ENCODE measurements at places on chromosomes 4 and X. TPM values are rescaled to one million over a fixed set of nuclear protein-coding genes. Genes with fewer than 3 reads are reported as not detected.

NDST3 gene
- not detected for total RNA-seq

KIF4A gene
- 4.4 TPM for total RNA-seq

CLTRN gene
- 0.48 TPM for total RNA-seq

KLF8 gene
- 3.0 TPM for total RNA-seq

ELF4 gene
- 48.6 TPM for total RNA-seq

DOK7 gene
- total RNA-seq: 0.95 TPM

MAGEE2 gene
- not detected for total RNA-seq

F8A2 gene
- total RNA-seq: not detected

MID1IP1 gene
- total RNA-seq: 23.9 TPM

- no peaks in the 10 kb centered on the region for H3K4me1 ChIP-seq
- H3K27me3 ChIP-seq: no peaks in the 10 kb centered on the region
- no peak for DNase-seq
- no peak overlapping the region for H3K4me3 ChIP-seq
- H3K36me3 ChIP-seq: no peaks in the 10 kb centered on the region
- H3K27ac ChIP-seq: no peak overlapping the region
Measured at GRCh38 chrX:8235026-8235425, 64.0 kb upstream of the VCX2 start.

GRCh38 chr4:152072906-152073305 is 312.1 kb upstream of the GATB start:
- no peak for DNase-seq
- H3K4me3 ChIP-seq: no peak overlapping the region
- H3K27ac ChIP-seq: no peak overlapping the region
- no peaks in the 10 kb centered on the region for H3K4me1 ChIP-seq
- H3K27me3 ChIP-seq: no peaks in the 10 kb centered on the region
- no peaks in the 10 kb centered on the region for H3K36me3 ChIP-seq

DNA sequence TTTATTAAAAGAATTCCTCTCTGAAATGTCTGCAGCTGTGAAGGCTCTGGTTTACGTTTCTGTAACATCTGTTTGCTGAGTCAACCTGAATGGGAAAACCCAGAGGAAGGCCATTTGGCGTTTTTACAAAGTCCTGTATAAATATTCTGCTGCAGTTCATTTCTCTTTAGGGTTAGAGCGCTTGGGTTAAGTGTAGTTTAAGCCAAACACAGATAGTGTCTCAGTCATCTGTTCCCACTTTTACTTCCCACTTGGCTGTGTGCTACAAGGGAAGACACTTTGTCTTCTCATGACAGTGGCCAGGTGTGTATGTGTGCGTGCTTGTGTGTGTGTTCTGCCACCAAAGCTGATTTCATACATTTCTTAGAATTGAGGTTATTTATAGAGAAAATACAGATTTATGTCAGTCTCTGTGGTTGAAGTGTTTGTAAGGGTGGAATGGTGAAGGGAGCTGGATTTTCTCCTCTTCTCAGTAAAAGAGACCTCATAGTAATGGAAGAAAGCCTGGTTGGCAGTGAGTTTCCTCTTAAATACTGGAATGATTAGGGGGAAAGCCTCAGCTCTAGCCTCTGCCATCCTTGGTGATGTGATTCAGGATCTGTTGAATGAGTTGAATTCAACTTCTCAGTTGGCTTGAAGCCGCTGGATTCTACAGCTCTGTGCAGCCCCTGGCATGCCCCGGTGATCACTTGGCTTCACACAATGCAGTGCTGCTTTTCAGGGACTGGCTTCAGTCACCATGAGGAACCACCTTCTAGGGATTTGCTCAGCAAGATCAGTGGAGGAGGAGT is 50.6 kb downstream of the JADE1 start:
- H3K27me3 ChIP-seq: no peaks in the 10 kb centered on the region
- H3K36me3 ChIP-seq: peaks cover 14% of the 10 kb centered on the region
- no peak for DNase-seq
- peak overlapping the region; percentile 41 for H3K27ac ChIP-seq

DNA sequence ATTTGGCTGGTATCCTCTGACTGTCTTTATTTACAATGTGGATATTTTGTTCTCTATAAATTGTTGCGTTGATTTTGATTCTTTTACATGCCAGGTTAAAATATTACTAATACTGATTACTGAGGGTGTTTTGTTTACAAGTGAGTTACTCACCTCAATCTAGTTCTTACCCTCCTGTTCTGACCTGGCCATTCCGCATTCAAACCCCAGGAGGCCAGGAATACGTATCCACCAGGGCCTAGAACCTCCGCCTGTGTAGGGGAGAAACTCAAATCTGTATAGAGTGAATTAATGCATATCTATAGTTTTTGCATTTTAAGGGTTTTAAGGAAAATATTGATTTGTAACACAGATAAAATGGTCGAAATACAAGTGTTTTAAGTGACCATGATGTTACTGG is 2.6 kb upstream of the ZFP42 start:
- H3K4me3 ChIP-seq: no peak overlapping the region
- no peak overlapping the region for H3K27ac ChIP-seq
- H3K27me3 ChIP-seq: peaks cover 11% of the 10 kb centered on the region
- no peak for DNase-seq

GRCh38 chr4:5021546-5021945 is 2.3 kb upstream of the CYTL1 start:
- DNase-seq: no peak
- H3K4me3 ChIP-seq: no peak overlapping the region
- H3K4me1 ChIP-seq: no peaks in the 10 kb centered on the region
- H3K36me3 ChIP-seq: no peaks in the 10 kb centered on the region

DNA sequence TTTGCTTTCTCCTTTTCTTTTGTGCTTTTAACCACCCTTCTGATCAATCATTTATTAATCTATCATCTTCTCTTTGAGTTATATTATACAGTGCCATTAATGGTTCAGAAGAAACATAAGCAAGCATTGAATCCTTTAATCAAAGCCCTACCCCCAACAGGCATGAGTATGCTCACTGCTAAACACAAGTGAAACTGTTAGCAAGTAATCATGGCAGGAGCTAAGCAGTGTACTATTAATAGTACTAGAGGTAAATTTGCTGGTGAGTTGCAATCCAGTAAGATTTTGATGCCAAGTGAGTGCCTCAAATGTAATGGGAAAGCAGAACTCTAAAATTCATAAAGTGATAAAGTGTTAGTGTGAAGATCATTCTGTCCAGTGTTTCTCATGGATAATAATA is 57.2 kb downstream of the FNIP2 start:
- no peak for DNase-seq
- no peak overlapping the region for H3K4me3 ChIP-seq
- H3K36me3 ChIP-seq: no peaks in the 10 kb centered on the region
- no peaks in the 10 kb centered on the region for H3K27me3 ChIP-seq

- H3K4me3 ChIP-seq: peak overlapping the region; percentile 50
- H3K27me3 ChIP-seq: no peaks in the 10 kb centered on the region
- DNase-seq: no peak
- H3K27ac ChIP-seq: peak overlapping the region; percentile 91
- no peaks in the 10 kb centered on the region for H3K36me3 ChIP-seq
Measured at GRCh38 chrX:40106676-40107290, 9.0 kb upstream of the BCOR start.

GRCh38 chr4:158316264-158316663 is 106.0 kb downstream of the TMEM144 start:
- DNase-seq: no peak
- no peak overlapping the region for H3K4me3 ChIP-seq
- no peaks in the 10 kb centered on the region for H3K27me3 ChIP-seq
- no peaks in the 10 kb centered on the region for H3K36me3 ChIP-seq
- H3K4me1 ChIP-seq: no peaks in the 10 kb centered on the region

GRCh38 chr4:6231663-6232165 is 31.4 kb upstream of the JAKMIP1 start:
- H3K4me3 ChIP-seq: no peak overlapping the region
- H3K27ac ChIP-seq: no peak overlapping the region
- no peaks in the 10 kb centered on the region for H3K36me3 ChIP-seq
- H3K4me1 ChIP-seq: no peaks in the 10 kb centered on the region
- peaks cover 3% of the 10 kb centered on the region for H3K27me3 ChIP-seq

DNA sequence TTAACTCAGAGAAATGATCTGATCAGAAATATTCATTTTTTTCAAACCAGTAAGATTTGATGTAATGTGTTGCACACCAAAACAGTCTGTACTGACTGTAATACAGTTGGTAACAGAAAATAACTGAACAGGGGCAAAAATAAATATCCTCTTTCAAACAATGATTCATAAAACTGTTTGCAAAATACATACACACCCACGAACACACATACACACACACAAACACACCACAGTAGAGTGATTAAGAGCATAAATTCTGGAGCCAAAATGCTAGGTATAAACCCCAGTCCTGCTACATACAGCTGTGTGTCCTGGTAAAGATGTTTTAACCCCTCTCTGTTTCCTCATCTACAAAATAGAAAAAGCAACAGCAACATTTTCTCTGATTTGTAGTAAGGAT is 376.6 kb downstream of the PDGFC start:
- H3K4me3 ChIP-seq: no peak overlapping the region
- H3K27ac ChIP-seq: no peak overlapping the region
- no peaks in the 10 kb centered on the region for H3K36me3 ChIP-seq
- H3K27me3 ChIP-seq: no peaks in the 10 kb centered on the region
- DNase-seq: no peak

DNA sequence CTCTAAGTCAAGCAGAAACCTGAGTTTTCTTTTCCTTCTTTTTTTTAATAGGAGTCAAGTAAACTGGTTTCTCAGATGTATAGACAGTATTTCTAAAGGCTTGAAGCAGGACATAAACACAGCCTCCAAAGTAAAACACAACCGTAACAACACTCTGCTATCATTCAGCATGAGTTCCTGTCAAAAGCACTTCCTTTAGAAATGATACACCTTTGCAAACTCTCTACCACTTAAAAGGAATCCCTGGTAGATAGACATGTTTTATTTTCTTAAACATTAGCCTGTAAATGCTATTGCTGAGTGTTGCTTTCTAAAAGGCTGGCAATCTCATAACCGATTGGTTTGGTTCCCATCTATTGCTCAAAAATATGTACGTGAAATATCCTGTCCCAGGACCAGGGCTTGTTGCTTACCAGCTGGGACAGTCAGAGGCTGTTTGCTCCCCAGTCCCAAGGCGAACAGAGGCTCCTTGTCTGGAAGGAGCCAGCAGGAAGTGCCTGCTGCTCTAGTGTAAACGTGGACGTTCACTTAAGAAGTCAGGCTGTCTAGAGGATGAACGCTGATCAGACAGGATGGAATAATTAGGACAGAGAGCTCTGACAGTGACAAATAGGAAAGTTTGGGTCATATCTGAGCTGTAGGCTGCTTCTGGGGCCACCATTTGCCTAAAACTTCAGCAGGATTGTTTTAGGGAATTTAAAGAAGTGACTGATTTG is 173.9 kb upstream of the KLF3 start:
- peak overlapping the region; percentile 60 for H3K27ac ChIP-seq
- peak; percentile 52 for DNase-seq
- no peak overlapping the region for H3K4me3 ChIP-seq
- peaks cover 23% of the 10 kb centered on the region for H3K4me1 ChIP-seq
- no peaks in the 10 kb centered on the region for H3K27me3 ChIP-seq

GRCh38 chr4:176636292-176636691 is 156.4 kb downstream of the VEGFC start:
- H3K4me1 ChIP-seq: no peaks in the 10 kb centered on the region
- H3K27me3 ChIP-seq: no peaks in the 10 kb centered on the region
- DNase-seq: no peak
- no peak overlapping the region for H3K4me3 ChIP-seq
- H3K27ac ChIP-seq: no peak overlapping the region

DNA sequence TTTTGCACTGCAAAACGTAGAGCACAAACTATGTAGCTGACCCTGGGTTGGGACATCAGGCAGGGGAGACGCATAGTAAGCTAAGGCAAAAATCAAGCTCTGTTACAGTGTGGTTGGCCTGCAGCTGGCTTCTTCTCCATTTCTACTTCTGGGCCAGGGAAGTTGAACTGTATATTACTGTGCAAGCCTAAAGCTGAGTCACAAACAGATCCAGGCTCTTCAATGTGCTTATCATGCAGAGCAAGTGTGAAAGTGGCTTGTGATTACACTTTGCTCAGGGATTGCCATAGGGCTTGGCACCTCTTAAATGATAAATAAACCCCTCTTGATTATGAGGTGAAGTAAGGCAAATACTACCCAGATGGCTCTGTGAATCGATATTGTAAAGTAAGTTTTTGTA is 40.5 kb downstream of the CLDN34 start:
- H3K36me3 ChIP-seq: no peaks in the 10 kb centered on the region
- no peak for DNase-seq
- no peak overlapping the region for H3K4me3 ChIP-seq
- no peaks in the 10 kb centered on the region for H3K27me3 ChIP-seq

DNA sequence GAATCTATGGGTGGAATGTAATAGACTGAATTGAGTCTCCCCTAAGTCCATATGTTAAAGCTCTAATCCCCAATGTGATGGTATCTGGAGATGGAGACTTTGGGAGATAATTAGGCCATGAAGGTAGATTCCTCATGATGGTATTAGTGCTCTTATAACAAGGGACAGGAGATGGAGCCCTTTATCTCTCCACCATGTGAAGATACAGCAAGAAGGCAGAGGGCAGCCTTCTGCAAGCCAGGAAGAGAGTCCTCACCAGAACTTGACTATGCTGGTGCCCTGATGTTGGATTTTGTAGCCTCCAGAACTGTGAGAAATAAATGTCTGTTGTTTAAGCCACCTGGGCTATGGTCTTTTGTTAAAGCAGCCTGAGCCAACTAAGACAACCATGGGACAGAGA is 76.4 kb upstream of the F8A3 start:
- H3K27ac ChIP-seq: no peak overlapping the region
- no peaks in the 10 kb centered on the region for H3K4me1 ChIP-seq
- no peaks in the 10 kb centered on the region for H3K27me3 ChIP-seq
- DNase-seq: no peak

GRCh38 chrX:113330416-113330815 is 489.8 kb upstream of the AMOT start:
- H3K27me3 ChIP-seq: no peaks in the 10 kb centered on the region
- DNase-seq: no peak
- H3K4me1 ChIP-seq: no peaks in the 10 kb centered on the region

- H3K36me3 ChIP-seq: no peaks in the 10 kb centered on the region
- DNase-seq: no peak
- peaks cover 25% of the 10 kb centered on the region for H3K4me1 ChIP-seq
- H3K27me3 ChIP-seq: no peaks in the 10 kb centered on the region
- H3K4me3 ChIP-seq: no peak overlapping the region
Measured at GRCh38 chr4:148053298-148054003, 321.6 kb downstream of the ARHGAP10 start.

- DNase-seq: no peak
- no peaks in the 10 kb centered on the region for H3K36me3 ChIP-seq
- no peak overlapping the region for H3K27ac ChIP-seq
- H3K4me3 ChIP-seq: no peak overlapping the region
- H3K4me1 ChIP-seq: no peaks in the 10 kb centered on the region
- H3K27me3 ChIP-seq: no peaks in the 10 kb centered on the region
Measured at GRCh38 chrX:19840899-19841648, 46.3 kb downstream of the SH3KBP1 start.

DNA sequence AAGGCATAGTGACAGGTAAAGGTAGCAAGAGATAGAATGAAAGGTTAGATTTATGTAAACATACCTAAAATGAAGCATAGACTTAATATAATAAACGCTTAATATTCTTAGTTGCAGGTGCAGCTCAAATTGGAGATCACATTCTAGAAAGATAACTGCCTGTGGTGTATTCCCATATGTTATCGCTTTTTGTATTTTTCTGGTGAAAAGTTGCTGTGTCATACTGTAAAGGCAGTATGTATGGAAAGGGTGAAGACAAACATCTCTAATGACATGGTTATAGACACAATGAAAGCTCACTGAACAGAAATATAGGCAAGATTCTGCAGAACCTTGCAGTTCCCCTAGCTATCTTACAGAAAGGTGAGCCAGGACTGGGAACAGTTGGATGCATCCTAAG is 240.3 kb downstream of the DCLK2 start:
- no peak overlapping the region for H3K27ac ChIP-seq
- no peaks in the 10 kb centered on the region for H3K36me3 ChIP-seq
- no peaks in the 10 kb centered on the region for H3K4me1 ChIP-seq
- H3K27me3 ChIP-seq: no peaks in the 10 kb centered on the region
- H3K4me3 ChIP-seq: no peak overlapping the region
